ENCODE measurements at places on chromosomes 2 and 18. TPM values are rescaled to one million over a fixed set of nuclear protein-coding genes. Genes with fewer than 3 reads are reported as not detected.

The TXNDC2 gene
- total RNA-seq, result not detected

The HOXD1 gene
- not detected for total RNA-seq

The GULP1 gene
- 117 TPM for total RNA-seq

GRCh38 chr2:204160989-204161388, 224.4 kb downstream of the ICOS start:
- DNase-seq, result no peak

DNA sequence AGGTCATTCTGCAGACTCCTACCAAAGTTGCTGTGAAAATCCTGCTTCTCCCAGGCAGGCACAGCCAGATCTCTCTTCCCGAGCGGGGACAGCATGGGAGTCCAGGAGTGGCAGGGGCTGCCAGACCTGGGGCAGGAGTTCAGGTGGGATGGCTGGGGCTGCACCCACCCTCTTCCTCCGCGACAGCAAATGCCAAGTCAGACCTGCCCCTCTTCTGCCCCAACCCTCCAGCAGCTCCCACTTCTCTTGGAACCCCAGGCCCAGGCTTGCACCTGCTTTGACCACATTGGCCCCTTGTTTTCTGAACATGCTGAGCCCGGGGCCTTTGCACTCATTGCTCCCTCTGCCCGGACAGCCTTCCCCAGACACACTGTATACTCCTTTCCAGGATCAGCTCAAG, 288.2 kb upstream of the HS6ST1 start:
- no peak for DNase-seq

GRCh38 chr2:117737846-117738245, 76.6 kb upstream of the DDX18 start:
- no peak for DNase-seq

DNA sequence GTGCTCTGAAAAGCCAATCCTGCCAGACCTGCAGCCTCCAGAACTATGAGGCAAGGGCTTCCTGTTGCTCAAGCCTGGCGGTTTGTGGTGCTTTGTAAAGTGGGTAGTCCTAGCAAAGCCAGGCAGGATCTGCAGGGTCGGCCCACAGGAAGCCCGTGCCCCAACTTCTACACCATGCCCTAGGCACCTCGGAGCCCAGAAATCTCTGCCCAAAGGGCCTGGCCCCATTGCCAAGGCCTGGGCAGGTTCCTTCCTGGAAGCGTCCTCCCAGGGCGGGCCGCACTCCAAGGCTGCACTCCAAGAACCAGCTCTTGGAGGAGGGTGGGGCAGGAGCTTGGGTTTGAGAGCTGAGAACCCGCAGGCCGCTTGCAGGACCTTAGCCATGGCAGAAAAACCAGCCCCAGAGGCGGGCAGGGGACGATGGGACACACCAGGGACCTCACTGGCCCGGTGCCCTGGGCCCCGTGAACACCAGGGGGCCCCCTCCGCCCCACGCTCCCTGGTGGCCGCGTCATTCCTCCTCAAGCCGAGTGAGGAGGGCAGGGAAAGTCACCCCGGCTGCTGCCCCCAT, 37.2 kb upstream of the ID2 start:
- no peak for DNase-seq

Data from occipital lobe (tissue), 3 donors.